ENCODE measurements at places on chromosomes 6 and 20.

DNA sequence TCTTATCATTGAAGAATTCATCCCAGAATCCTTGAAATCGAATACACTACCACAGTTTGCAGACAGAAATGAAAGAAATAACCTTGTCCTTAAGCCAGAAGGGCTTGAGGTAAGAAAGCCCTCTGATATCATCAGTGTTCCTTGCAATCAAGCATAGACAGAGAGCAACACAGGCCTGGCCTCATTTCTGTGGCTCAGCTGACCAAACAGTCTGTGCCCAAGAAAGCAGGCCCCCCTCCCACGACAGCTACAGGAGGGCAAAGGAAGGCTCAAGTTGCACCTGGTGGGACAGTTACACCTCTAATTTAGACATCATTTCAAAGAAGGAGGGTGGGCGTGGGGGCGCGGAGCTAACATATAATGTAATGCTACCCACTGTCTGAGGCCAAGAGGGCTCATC lies 21.6 kb downstream of the KIF16B start:
- DNase-seq, result no peak

GRCh38 chr6:158819213-158819976 lies at the start of gene EZR:
EZR (minus strand) TSS chr6:158819368; CDS start chr6:158818093, 1,275 bp downstream.
- peak; percentile 94 for DNase-seq

GRCh38 chr20:39270837-39271604 lies 308.9 kb downstream of the DHX35 start:
- no peak for DNase-seq

DNA sequence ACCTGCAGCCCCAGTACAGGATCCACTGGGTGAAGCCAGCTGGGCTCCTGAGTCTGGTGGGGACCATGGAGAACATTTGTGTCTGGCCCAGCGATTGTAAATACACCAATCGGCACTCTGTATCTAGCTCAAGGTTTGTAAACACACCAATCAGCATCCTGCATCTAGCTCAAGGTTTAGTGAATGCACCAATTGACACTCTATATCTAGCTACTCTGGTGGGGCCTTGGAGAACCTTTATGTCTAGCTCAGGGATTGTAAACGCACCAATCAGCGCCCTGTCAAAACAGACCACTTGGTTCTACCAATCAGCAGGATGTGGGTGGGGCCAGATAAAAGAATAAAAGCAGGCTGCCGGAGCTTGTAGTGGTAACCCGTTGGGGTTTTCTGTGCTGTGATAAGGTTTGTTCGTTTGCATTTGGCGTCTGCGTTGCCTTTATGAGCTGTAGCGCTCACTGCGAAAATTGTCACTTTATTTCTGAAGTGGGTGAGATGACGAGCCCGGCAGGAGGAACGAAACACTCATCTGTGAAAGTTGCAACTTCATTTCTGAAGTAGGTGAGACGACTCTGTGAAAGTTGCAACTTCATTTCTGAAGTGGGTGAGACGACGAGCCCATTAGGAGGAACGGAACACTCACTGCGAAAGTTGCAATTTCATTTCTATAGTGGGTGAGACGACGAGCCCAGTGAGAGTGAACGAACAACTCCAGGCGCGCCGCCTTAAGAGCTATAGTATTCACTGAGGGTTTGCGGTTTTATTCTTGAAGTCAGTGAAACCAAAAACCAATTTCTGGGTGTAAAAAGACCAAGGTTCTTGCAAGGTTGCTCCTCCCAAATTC lies 31.1 kb downstream of the SERPINB6 start:
- DNase-seq, result no peak

DNA sequence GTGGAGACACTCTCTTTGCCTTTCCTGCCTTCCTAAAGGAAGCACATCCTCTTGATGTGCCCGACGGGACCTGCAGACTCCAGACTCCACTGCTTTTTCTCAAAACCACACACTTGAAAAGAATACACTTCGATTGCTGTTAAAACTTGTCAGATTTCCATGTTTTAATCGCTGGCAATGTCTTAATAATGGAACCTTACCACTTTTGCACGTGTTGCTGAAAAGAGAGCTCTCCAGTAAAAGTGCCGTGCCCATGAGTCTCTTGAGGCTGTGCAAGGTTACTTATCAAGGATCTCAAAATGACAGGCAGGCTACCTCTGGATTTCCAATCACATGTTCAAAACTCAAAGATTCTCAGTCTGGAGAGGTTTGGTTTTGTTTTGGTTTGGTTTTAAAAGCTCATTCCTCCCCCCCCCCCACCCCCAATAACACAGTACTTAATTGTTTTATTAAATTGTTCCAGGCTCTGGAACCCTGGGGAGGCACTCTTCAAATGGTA lies 12.0 kb upstream of the TFAP2A start:
- no peak for DNase-seq

Data from NCI-H69 (cell line).